ENCODE measurements at places on chromosomes 13 and 19.

GRCh38 chr13:91375116-91375729 lies 23.2 kb upstream of the GPC5 start:
- peak; percentile 55 for ATAC-seq

DNA sequence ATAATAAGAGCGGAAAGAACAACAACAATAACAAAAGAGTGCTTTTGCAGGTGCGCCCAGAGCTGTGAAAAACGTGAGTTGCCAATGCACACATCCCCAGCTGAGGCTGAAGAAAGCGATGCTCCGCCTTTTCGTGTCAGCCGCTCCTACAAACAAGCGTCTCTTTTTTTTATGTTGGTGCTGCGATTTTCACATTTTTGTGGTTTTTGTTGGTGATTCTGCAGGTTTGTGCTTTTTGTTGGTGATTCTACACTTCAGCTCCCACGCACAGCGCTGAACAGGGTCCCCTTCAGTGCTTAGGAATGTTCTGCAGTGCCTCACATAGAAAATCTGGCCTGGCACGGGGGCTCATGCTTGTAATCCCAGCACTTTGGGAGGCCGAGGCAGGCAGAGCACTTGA lies 7.3 kb upstream of the SBK3 start:
- no peak for ATAC-seq

- ATAC-seq = peak; percentile 13
These were observed 4.4 kb downstream of the ATP12A start for GRCh38 chr13:24684600-24684998.

- ATAC-seq = peak; percentile 39
These were observed 363.6 kb upstream of the NBEA start for GRCh38 chr13:34578471-34578870.

DNA sequence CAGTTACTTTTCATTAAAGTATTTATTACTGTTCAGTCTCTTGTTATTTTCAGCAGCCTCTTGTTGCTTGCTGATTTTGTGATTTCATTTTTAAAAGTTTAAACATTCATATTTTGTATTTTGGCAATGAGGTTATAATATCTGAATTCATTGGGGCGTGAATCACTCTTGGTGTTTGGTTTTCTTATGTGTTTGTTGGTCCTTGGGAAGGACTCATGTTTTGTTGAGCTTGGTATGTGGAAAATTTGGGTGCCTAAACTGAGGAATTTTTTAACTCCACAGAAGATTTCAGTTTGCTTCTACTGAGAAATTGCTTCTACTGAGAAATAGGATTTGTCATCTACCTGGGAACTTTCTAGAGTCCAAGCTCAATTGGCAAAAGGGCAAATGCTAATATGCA lies 38.2 kb downstream of the PDS5B start:
- ATAC-seq = no peak

GRCh38 chr13:19607523-19608078 lies 25.9 kb upstream of the MPHOSPH8 start:
- no peak for ATAC-seq

GRCh38 chr13:57636816-57637215 lies 5.3 kb downstream of the PCDH17 start:
- no peak for ATAC-seq

- ATAC-seq = no peak
These were observed 51.3 kb upstream of the LSM14A start for GRCh38 chr19:34120846-34121639.

DNA sequence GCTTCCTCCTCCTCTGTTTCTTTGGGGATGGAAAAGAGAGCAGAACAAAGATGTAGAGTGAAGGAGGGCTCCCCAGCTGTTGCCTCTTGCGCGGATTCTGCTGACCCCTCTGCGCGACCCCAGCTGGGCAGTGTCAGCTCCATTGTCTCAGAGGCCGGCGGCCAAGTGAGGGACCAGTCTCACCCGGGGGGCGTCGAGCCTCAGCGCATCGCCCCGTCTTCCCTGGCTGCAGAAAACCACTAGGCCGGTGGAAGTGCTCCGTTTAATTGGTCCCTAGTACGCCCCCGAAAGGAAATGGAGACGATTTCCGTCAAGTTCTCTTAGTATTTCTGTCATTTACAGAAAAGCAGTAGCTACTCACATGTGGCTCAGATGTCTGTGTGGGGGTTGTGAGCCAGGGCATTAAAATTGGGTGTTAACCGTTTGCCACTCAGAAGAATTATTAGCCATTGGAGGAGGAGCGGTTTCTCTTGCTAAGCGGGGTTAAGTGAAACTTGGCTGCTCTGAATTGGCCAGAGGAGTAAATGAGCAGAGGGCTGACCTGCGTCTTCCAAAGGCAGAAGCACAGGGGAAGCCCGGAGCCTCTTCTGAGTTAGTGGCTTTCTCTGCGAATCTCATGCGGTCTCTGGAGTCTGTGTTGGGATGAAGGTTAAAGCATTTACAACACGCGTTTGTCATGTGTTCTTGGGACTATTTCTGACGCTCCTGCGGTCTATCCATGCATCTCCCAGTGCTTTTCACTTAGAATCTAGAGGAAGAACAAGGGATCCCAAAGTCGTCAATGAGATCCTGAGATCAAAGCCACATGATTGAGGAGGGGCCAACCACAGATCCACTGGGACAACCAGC lies 132.8 kb upstream of the MYO16 start:
- ATAC-seq = no peak

DNA sequence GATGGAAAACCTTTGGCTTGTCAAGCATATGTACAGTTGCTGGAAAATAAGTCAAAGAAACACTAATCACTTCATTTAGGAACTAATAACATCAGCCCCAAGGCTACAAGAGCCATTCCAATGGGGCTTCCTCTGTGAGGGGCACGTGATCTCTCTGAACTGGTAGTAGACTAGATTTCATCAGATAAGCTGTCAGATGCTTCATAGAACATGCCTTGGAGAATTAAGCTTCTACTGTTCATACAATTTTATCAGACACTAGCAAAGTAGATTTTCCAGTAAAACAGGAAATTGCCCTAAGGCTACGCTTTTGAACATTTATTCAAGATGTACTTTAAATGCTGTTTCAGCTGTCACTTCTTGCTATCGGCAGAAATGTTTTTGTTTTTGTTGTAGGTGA lies 107.8 kb downstream of the EDNRB start:
- no peak for ATAC-seq

GRCh38 chr13:109204657-109205056 lies 575.2 kb downstream of the MYO16 start:
- no peak for ATAC-seq
